ENCODE measurements at places on chromosomes 1 and 21. TPM values are rescaled to one million over a fixed set of nuclear protein-coding genes. Genes with fewer than 3 reads are reported as not detected.

The ATP1A4 gene
- not detected for total RNA-seq

The FAAH gene
- 1.5 TPM for total RNA-seq

The ROR1 gene
- total RNA-seq, result 41.2 TPM

The KLHL17 gene
- 9.2 TPM for total RNA-seq

The ITLN1 gene
- not detected for total RNA-seq

The FBXO2 gene
- total RNA-seq, result not detected

The ERG gene
- total RNA-seq, result under 0.01 TPM

The MAP10 gene
- 1.5 TPM for total RNA-seq

The CD5L gene
- total RNA-seq, result not detected

The PERM1 gene
- total RNA-seq, result not detected

The LGR6 gene
- total RNA-seq, result not detected

The MSH4 gene
- 0.20 TPM for total RNA-seq

The HMGCL gene
- total RNA-seq, result 29.8 TPM

The CYP2J2 gene
- 0.20 TPM for total RNA-seq
